Stimulated activated CD8-positive, alpha-beta memory T cell treated with anti-CD3 and anti-CD28 coated beads, Interleukin-4, amount 100 ng/mL, for 48 hours (primary cell): ENCODE measurements at places on chromosomes 12 and 14.

DNA sequence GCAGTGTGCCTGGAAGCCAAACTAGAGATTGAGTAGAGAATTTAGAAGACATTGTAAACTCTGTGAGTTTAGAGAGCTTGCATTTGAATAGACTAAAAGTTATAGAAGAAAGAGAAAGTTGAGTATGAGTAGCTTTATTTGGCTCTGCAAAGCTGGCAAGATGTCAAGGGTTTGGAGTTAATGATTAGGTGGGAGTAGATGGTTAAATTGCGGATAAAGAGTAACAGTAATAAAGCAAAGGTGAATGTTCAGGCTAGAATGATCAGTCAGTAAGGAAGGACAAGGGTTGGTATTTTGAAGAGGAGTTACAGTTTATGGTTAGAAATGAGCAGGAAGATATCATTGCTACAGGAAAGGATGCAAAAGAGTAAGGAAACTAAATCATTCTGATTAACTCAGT, 5.2 kb downstream of the PPM1A start:
- DNase-seq, result no peak

DNA sequence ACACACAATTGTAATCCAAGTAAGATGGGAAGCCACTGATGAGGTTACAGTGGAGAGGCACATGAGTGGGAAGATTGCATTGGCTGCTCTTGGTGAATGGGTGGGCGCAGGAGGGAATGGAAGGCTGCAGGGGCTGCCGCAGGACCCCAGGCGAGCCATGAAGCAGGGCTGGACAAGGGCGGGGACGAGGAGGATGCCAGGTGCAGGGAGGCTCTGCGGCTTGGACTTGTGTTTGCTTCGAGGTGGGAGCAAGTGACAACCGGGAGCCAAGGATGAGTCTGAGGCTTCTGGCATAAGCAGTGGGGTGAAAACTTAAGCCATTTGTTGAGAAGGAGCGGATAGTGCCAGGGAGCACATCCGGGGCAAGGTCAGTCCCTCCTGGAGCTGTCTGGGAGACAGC, 115.0 kb downstream of the TSPAN9 start:
- no peak for DNase-seq

- no peak for DNase-seq
Observed at GRCh38 chr12:111224186-111225066, 144.5 kb downstream of the PHETA1 start.

DNA sequence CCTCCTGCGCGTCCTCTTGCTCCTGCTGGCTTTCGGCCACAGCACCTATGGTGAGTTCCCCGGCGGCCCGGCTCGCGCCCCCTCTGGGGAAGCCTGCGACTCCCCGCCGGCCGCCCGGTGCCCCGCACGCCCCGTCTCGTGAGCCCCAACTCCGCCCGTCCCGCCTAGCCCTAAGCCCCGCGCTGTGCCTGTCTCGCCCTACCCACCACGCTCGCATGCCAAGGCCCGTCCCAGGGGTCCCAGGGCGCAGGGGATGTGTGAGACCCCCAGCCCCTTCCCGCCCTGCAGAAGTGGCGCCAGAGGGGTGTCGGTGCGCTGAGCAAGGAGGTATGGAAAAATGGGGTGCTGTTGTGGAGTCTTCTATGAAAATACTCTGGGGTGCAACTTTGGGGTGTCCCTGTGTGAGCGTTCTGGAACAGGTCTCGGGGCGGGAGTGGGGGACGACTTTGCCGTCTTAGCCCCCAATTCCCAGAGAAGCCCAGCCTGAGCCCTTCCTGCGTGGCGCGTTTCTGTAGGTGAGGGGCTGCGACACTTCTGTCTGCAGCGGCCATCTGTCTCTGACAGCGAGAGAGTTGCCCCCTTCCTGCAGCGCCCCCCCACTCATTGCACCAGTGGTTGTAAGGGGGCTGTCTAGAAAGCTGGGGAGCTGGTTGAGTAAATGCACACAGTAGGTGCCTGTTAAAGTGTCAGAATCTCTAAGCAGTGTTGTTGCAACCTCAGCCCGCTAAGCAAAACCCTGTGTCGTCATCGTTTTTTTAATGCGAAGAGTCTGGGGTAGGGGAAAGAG, 587 bp downstream of the DLK1 start:
- no peak for DNase-seq
